ENCODE measurements at places on chromosomes 11 and 22.

GRCh38 chr11:28472904-28473303 is 364.7 kb downstream of the METTL15 start:
- DNase-seq = no peak

DNA sequence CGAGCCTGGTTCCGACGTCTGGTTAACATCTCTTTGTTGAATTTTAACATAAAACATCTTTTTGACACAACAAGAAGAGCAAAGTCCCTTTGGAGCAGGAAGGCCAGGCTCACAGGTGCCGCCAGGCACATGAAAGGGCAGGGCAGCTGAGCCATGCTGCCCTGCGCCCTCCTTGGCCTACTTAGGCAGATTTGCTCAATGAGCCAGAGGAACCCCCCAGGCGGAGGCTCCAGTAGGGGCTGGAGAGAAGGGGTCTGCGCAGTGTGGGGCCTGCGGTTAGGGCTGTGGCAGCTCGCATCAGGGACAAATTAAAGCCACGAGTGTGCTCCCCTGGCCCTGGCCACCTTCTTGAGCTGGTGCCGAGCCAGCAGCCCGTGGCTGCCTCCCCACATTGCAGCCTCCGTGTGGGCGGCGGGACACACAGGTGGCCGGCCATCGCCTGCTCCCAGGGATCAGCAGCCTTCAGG is 9.9 kb upstream of the SLC22A12 start:
- DNase-seq = no peak

DNA sequence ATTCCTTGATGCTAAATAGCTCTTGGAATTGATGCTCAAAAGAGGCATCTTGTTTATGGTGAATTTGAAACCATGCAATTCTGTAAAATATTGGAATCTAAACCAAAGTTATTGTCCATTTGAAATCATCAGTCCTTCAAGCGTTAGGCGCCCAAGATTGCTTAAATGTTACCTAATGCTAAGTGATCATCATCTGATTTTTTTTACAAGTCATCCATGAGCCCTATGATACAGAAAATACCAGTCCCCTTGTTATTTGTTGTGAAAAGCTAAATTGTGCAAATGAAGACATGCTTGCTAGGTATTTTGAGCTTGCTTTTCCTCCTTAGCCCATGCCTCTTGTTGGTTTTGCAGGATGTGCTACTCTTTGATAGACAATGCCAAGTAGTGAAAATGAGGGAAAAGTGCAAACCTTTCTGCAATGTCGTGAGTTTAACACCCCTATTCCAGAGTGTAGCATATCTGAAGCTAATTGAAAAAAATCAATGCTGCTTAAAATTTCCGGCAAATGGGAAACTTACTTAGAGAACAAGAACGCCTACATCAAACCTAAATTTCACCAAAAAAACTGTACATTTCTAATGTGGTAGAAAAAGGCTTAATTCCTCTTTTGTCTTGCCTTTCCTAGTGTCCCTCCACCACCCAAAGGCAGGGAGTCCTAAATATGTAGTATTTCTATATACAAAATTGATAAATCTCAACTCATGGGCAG is 1.9 kb downstream of the GRK3 start:
- DNase-seq = no peak

DNA sequence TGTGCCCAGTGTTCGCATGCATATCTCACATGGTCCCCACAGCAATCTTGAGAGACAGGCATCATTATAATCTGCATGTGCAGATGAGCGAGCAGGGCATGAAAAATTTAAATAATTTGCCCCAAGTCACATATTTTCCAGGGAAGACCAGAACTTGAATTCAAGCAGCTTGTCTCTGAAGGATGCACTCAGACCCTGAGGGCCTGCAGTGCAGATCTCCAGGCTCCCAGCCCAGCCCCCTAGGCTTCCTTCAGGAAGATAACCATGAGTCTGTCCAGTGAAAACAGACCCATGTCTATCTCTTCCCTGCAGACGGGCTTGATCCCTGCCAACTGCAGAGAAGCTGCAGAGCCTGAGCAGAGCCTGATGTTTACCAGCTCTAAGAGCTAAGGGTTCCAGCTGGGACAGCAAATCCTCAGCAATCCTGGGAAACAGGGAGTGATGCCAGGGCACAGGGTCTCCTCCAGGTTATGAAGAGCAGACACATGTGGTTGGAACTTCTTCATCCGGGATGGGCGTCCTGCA is 55.1 kb downstream of the NAV2 start:
- no peak for DNase-seq

- DNase-seq = no peak
Observed at GRCh38 chr11:87368858-87369480, 331.2 kb downstream of the TMEM135 start.

GRCh38 chr22:36536717-36537116 is 7.8 kb upstream of the EIF3D start:
- no peak for DNase-seq

- DNase-seq = no peak
Observed at GRCh38 chr22:21632237-21632895, at the start of gene CCDC116. Gene CCDC116 (plus strand): TSS chr22:21632760. CDS start chr22:21633182, 422 bp downstream.

DNA sequence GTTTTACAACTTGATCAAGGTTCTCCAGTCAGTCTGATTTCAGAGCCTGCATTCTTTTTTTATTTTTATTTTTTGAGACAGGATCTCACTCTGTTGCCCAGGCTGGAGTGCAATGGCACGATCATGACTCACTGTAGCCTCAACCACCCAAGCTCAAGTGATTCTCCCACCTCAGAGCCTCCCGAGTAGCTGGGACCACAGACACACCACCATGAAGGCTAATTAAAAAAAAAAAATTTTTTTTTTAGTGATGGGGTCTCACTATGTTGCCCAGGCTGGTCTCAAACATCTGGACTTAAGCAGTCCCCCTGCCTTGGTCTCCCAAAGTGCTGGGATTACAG is 117.2 kb upstream of the NAV2 start:
- no peak for DNase-seq

GRCh38 chr11:80898910-80899309 is 1458.1 kb upstream of the TENM4 start:
- no peak for DNase-seq

- DNase-seq = no peak
Observed at GRCh38 chr22:46058091-46058420, 81.1 kb upstream of the WNT7B start.

DNA sequence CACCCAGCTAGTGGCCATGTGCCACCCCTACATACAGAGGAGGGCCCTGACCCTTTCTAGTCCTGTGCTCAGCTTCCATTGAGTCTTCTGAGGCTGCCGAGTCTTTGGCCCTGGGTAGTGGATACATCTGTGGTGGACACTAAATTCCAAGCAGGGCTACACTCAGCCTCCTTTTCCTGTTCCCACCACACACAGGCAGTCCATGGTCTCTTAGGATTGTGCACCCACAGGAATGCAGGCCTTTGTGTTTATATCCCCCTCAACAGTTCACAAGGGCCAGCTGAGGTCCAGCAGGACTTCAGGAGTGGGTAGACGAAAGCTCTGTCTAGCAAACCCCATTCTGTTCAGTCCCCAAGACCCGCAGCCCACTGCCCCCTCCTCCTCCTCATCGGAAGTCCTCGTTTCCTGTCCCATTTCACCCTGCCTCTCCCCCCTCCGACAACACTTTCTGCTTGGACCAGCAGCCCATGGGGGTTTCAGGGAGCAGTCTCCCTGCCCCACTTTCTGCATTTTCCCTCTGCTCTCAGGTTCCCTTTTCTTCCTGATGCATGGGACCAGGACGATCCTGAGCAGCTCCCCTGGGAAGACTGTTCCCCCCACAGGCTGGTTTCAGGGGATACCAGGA is 91.8 kb downstream of the SWAP70 start:
- no peak for DNase-seq

DNA sequence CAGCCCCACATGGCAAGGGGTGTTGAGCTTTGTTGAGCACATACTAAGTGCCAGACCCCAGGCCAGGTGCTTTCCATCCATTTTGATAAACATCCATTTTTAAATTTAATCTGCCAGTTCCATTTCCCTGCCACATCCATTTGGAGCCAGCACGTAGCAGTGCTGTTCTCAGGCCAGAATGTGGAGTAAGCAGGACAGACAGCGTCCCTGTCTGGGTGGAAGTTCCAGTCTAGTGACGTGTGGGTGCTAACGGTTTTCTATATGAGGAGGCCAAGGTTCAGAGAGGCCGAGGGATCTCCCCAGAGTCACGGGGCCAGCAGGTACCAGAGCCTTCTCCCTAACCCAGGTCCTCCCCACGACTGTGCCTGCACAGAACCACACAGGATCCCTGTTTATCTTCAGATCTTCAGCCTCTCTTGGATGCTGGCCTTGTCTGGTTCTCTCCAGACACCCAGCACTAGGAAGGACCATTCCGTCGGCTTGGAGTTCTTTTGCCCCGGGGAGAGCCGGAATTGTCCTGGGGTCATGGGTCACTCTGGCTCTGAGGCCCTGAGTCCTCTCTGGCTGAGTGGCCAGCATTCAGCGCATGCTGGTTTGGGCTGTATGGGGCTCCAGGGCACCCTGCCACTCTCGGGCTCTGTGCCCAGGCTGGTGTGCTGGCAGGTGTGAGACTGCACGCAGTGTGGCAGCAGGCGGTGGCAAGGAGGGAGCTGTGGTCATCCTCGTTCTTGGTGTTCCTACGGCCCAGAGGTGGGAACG is 63.6 kb upstream of the PPARA start:
- no peak for DNase-seq

- no peak for DNase-seq
Observed at GRCh38 chr22:36285017-36285416, 32.1 kb downstream of the APOL1 start.

DNA sequence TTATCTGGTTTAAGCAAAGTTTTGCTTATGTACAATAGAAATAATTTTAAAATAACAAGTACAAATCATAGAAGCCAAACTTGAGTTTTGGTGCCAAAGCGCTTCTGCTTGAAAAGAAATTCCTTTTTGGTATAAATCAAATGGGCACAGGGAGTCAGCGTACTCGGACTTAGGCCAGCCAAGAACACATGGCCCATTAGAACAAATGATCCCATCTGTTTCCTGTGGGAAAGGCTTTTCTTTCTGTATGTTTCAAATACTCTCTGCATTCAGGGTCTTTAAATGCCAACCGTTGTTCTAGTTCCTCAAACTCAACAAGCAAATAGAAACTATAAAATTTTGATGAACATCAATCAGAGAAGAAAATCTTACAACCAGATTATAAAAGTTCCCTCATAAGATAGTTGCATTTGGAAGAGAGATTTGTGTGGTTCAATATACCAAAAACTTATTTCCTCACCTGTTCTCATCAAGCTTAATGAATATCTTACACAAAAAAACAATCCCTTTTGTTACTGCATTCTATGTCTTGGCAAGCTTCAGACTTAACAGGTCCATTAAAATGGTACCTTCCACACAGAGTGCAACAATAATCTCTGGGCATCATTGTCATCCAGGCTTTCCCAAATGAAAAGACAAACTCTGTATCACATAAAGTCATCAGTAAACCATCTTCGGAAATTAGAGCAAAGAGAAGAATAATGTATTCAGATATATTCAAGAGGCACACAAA is 739.8 kb upstream of the API5 start:
- DNase-seq = no peak

DNA sequence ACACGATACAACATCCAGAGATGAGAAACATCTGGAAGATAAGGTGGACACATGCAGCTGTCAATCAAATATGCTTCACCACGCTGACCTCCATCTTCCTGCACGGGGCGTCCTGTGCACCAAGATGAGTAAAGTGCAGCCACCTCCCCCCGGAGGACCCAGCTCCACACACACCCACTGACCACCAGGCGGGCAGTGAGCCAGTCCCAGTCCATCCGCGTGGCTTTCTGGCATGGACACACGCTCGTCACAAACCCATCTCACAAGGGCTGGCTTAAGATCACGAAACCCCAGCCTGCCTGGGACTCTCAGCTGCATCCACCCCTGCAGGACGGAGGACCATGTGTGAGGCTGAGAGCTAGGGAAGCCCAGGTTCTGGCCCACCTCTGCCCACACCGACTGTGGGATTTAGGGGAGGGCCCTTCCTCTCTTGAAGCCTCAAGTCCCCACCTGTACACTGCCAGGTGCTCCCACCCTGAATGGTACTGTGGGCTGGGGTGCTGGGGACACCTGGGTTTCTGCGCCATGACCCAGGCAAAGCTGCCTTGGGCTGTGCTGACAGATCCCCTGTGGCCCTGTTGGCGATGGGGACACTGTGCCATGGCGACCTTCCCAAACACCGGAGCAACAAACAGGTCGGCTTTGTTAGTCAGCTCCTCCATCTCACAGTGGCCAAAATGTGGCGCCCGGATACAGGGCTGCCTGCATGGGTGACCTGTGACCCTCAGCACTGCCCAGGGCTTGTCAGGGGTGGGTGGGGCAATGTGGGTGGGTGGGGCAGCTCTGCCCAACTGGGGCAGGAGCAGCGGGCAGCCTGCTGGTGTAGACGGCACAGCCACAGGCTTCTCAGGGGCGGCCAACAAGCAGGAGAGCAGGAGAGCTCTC is 629.0 kb downstream of the TBC1D22A start:
- DNase-seq = no peak

DNA sequence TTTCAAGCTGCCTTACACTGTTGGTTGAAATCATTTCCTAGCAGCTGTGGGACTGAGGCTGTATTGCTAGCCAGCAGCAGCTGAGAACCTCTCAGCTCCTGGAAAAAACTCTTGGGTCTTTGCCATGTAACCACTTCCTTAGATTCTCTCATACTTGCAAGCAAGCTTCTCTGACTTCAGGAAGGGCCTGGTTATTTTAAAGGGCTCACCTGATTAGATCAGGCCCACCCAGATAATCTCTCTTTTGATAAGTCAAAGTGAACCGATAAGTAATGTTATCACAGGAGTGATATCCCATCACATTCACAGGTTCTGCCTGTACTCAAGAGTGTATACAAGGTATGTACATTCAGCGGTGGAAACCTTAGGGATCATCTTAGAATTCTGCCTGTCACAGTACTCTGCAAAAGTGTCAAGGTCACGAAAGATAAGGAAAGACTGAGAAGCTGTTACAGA is 7.4 kb upstream of the CLPB start:
- DNase-seq = no peak

- no peak for DNase-seq
Observed at GRCh38 chr22:27835446-27835845, 33.9 kb upstream of the MN1 start.

DNA sequence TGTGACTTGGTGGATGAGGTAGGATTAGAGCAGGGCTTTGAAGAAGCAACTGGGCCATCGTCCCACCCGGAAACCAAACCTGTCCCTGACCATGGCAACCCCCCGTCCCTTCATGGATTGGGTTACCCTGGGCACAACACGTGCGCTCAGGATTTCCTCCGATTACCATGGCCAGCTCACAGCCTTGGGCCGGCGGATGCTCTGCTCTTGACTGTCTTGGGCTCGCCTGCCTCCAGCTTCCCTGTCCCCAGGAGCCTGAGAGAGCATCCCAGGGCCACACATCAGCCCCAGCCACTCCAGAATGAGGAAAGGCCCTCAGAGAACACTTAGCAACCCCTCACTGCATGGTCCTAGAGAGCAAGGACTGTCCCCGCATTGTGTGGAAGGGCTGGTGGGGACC is 22.8 kb downstream of the MYO7A start:
- DNase-seq = no peak

GRCh38 chr11:17460406-17460805 is 16.2 kb downstream of the ABCC8 start:
- DNase-seq = no peak

GRCh38 chr22:19896665-19897355 is 42.1 kb upstream of the GNB1L start:
- DNase-seq = no peak

Data from ACHN (cell line).